Hematopoietic multipotent progenitor cell treated with erythropoietin and hydrocortisone succinate and interleukin-3 and kit ligand, for 17 days (in vitro differentiated cells): ENCODE measurements at places on chromosomes 1 and 21.

GRCh38 chr1:42817440-42817767 lies 207 bp upstream of the SVBP start:
- no peak for DNase-seq

GRCh38 chr1:109258481-109259466 lies 9.4 kb downstream of the CELSR2 start:
- no peak for DNase-seq

DNA sequence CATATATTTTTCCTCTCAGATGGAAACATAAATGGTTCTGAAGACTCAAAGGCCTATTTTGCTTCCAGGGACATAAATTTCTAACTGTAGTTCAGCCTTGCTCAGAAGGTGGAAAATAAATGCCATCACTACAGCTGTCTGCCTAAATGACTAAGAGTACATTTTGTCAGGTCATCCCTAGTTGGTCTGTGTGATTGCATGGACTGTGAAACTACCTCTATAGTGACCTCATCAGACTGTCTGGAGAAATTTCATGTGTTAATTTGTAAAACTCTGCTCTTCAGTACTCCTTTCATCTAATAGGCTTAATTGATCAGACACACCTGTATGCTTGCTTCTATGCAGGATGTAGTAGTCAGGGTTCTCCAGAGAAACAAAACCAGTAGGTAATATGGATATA lies 886.9 kb downstream of the AMY1C start:
- DNase-seq: no peak

DNA sequence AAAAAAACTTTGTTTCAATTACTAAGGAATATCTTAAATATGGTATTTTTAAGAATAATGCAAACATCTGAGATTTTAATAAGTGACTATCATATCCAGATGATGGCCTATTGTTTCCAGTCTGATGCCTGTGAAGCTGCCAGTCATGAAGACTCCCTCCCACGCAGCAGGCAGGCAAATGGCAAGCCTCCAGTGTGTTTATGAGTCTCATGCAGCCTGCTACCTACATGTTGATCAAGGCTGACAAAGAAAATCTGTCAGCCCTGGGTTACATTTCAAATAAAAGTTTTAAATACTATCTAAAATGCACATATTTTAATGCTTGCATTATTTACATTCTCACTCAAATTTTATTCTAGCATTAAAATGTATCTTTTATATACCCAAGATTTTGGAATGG lies 137.6 kb upstream of the RNPC3 start:
- DNase-seq: no peak

- no peak for DNase-seq
Observed at GRCh38 chr21:44301961-44302406, 2.1 kb downstream of the PFKL start.

DNA sequence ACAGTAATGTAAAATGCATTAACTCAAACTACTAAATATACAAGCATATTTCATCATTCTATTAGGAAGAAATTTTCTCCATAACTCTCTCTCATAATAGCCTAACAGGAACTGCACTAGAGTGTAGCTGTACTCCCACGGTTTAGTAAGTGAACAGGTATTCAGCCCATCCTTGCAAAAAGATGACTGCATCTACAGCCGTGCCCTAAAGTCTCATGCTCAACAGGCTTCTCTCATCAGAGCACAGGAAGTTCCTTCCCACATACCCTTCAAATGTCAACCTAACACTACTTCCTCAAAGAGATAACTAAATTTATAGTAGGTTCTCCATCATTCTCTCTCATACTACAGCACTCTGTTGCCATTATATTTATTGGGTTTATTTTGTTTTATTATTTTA lies 251.6 kb downstream of the AKT3 start:
- DNase-seq: no peak

DNA sequence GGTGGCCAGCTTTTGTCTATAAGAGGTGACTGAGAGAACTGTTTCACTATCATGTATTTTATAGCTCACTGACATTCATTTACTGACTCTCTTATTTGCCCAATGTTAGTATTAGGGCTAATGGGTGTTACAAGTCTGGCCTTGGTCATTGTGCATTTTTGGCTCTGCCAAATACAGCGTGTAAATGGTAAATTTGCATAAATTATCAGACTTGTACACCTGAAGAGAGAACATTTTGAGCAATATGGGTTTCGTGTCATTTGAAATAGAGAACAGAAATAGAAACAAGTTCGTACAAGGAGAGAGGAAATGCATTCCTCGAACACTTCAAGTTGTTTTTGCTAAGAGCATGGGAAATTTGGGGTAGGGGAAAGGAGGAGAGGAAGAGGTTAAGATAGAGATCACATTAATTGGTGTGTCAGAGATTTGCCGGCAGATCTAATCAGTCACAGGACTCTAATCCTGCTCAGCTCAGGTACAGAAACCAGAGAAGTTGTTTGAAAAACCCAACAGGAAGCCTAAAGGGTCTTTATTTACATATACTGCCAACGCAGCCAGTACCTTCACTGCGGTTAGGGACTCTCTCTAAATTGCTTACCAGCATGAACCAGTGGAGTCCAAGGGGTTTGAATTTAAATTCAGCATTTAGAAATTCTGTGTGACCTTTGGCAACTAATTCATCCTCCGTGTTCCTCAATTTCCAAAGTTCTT lies 261.5 kb downstream of the GPATCH2 start:
- no peak for DNase-seq

- no peak for DNase-seq
Observed at GRCh38 chr1:187516874-187517273, 688.1 kb downstream of the PLA2G4A start.

- no peak for DNase-seq
Observed at GRCh38 chr1:211326528-211327345, at the start of gene TRAF5. TSS of gene TRAF5 (plus strand) at chr1:211326833. CDS start at chr1:211353240, 26,407 bp downstream.

- DNase-seq: no peak
Observed at GRCh38 chr1:104765085-104765484, 1015.4 kb downstream of the AMY1C start.

- DNase-seq: no peak
Observed at GRCh38 chr1:37056325-37056724, 22.0 kb upstream of the GRIK3 start.

- no peak for DNase-seq
Observed at GRCh38 chr1:157086299-157086698, 13.3 kb downstream of the ETV3L start.

GRCh38 chr1:246801241-246802020 lies 77.2 kb downstream of the SCCPDH start:
- no peak for DNase-seq

- no peak for DNase-seq
Observed at GRCh38 chr21:15014221-15014620, 50.6 kb downstream of the NRIP1 start.

- DNase-seq: no peak
Observed at GRCh38 chr1:96524100-96524499, 197.5 kb upstream of the PTBP2 start.

DNA sequence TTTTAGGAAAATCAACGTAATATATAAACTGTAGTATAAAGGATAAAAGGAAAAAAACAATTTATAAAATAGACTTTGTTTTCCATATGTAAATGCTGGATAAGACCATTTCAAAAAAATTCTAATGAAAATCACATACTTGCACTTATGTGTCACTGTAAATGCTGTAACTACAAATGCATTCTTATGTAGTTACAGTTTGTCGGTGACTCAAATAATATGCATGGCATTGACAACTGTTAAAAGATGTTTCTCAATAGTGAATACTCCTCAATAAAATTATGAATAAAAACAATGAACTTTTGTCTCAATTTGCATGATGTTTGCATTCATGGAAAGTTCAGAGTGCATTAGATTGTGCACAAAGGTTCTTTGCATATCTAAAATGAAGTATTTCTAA lies 614.0 kb upstream of the CHRM3 start:
- no peak for DNase-seq

DNA sequence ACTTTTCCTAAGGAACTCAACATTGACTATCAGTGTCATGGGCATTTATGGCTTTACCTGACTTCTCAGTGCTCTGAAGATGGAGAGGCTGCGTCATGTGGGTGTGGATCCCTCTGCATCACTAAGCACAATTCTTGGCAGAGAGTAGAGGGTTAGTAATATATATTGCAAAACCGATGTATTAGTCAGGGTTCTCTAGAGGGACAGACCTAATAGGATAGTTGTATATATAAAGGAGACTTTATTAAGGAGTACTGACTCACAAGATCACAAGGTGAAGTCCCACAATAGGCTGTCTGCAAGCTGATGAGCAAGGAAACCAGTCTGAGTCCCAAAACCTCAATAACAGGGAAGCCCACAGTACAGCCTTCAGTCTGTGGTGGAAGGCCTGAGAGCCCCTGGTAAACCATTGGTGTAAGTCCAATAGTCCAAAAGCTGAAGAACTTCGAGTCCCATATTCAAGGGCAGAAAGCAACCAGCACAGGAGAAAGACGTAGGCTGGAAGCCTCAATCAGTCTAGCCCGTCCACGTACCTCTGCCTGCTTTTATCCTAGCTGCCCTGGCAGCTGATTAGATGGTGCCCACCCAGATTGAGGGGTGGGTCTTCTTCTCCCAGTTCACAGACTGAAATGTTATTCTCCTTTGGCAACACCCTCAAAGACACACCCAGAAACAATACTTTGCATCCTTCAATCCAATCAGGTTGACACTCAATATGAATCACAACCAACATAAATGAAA lies 159.7 kb upstream of the NRIP1 start:
- no peak for DNase-seq

DNA sequence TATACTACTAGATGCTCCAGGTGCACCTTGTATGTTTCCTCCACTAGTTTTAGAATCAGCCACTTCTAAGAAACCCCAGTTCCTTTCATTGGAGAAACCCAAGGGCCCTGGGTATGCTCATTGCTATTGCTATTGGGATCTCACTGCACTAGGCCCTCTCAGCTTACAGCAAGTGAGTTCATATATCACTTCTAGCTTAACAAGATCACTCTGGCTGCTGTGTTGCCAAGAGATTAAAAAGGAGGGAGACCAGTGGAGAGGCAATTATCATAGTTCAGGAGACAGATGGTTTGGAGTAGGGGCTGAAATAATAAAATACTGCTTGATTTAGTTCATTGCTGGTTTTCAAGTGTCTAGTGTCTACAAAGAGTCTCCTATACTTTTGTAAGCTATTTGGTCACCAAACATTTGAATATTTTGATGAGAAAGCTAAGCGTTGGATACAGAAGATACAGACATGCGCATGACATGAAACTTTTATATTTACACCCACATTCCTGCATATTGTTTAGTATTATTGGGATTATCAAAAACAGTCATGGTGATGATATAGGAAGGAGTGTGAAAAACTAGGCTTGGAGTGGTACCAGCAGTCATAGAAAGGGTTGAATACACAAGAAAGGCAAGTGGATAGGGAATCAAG lies 671.9 kb downstream of the ADGRL2 start:
- no peak for DNase-seq

- no peak for DNase-seq
Observed at GRCh38 chr1:77263708-77264107, 18.1 kb upstream of the AK5 start.

DNA sequence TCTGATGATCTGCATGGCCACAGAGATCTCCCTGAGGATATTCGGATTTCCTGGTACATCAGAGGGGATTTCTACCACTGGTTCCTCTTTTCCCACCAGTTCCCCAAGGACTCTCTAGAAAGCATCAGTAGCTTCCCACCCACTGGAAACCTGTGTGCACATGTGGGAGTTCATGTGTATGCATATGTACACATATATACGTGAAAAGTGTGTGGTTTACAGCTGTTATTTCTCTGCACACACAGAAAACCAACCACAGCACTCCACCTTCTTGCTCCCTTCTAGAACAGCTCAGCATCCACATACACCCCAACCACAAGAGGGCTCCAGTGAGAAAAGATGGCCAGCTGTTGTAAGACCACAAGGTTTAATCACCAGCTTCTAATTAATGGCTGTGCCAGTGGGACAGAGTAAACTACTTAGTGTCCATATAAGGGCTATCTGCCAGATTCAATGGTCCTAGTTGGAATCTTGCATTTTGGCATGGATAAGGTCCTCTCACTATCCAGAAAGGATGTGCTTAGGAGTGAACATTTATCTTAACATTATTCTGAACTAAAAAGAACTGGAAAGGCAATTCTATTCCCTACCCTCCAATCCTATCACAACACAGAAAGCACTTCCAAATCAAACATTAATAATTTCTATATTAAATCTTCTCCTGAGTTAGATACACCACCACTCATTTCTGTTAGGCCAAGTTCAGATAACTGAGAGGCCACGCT lies 24.1 kb downstream of the GPR3 start:
- DNase-seq: peak; percentile 84

DNA sequence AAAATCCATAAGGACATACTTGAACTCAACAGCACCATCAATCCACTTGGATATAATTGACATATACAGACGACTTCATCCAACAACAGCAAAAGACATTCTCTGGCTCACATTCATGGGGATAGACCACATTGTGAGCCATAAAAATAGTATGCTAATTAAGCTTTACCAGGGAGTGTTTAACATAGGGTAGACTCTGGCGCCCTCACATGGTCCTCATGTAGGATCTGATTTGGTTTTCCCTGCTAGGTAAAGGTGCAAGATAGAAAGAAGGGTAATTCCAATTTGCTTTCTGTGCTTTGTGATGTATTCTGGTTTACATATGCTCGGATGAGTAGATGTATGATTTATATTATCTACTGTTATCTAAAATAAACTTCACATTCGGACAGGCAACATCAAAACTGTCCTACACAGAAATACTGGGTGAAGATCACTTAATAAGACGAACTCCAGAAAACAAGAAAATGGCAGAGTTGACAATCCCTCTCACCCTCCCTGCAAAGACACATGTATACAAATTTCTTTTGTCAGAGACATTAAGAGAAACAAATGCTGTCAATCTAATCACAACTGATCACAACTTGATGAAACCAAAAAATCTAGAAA lies 27.7 kb downstream of the CR1L start:
- peak; percentile 86 for DNase-seq

- no peak for DNase-seq
Observed at GRCh38 chr1:1677718-1678580, 14.6 kb downstream of the SLC35E2B start.

DNA sequence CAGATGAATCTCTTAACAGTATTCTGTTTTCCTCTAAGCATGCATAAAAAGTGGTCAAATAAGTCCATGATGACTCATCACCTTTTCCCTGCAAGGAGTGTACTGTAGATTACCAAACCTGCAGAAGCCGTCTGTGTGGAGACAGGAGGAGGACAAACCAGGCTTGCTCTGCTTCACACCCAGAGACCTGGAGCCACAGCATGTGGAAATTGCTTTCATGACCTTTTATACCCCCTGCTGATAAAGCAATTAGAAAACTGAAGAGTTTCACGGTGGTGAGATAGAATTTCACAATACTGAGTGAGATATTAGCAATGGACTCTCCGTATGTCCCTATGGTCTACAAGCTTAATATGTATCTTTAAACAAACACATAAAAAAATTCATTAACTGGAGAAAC lies 9.4 kb downstream of the CORT start:
- DNase-seq: peak; percentile 53
